ENCODE measurements at places on chromosomes 6 and 20. TPM values are rescaled to one million over a fixed set of nuclear protein-coding genes. Genes with fewer than 3 reads are reported as not detected.

The CRISP2 gene
- total RNA-seq, result not detected

The CLIC5 gene
- not detected for total RNA-seq

The RAB44 gene
- total RNA-seq, result not detected

The UBE2V1 gene
- 30.2 TPM for total RNA-seq

The ZSCAN23 gene
- total RNA-seq, result 0.97 TPM

The SLC22A3 gene
- 0.32 TPM for total RNA-seq

The PPIL6 gene
- 2.3 TPM for total RNA-seq

The ANGPT4 gene
- total RNA-seq, result not detected

The FOXF2 gene
- not detected for total RNA-seq

The HLA-DRB1 gene
- total RNA-seq, result 2.3 TPM

The GTSF1L gene
- 0.32 TPM for total RNA-seq

The OVOL2 gene
- total RNA-seq, result not detected

The FAM83C gene
- not detected for total RNA-seq

The BRPF3 gene
- total RNA-seq, result 6.8 TPM

The UBD gene
- total RNA-seq, result 0.32 TPM

The HS3ST5 gene
- total RNA-seq, result not detected

The MYT1 gene
- total RNA-seq, result not detected

The SGK2 gene
- not detected for total RNA-seq

The ARMC12 gene
- not detected for total RNA-seq

The SLC22A16 gene
- not detected for total RNA-seq

The PERP gene
- total RNA-seq, result 11.4 TPM

The AIF1 gene
- not detected for total RNA-seq

The CCR6 gene
- total RNA-seq, result not detected

The FKBP5 gene
- 23.1 TPM for total RNA-seq

The TPBG gene
- 6.5 TPM for total RNA-seq

The DSP gene
- total RNA-seq, result 0.46 TPM

The C2 gene
- not detected for total RNA-seq

The TLDC2 gene
- total RNA-seq, result not detected

The TPD52L1 gene
- 2.3 TPM for total RNA-seq

The KHDRBS2 gene
- total RNA-seq, result not detected

The BTBD3 gene
- 22.0 TPM for total RNA-seq

The TMEM244 gene
- not detected for total RNA-seq

The SPDEF gene
- total RNA-seq, result not detected

The CST8 gene
- not detected for total RNA-seq

The ESR1 gene
- total RNA-seq, result not detected

The IMPG1 gene
- total RNA-seq, result under 0.01 TPM

The COL19A1 gene
- total RNA-seq, result not detected

The SPO11 gene
- total RNA-seq, result not detected

The SRPK1 gene
- 96.5 TPM for total RNA-seq

The PRSS16 gene
- not detected for total RNA-seq

The ZNF343 gene
- 9.1 TPM for total RNA-seq

The SPATS1 gene
- total RNA-seq, result not detected

The RRP36 gene
- total RNA-seq, result 117 TPM

The IL20RA gene
- total RNA-seq, result not detected

The RIPPLY2 gene
- total RNA-seq, result not detected

The PPARD gene
- total RNA-seq, result 3.3 TPM

The VSX1 gene
- not detected for total RNA-seq

The NR2E1 gene
- total RNA-seq, result not detected

The CLPSL2 gene
- total RNA-seq, result not detected

The SPTLC3 gene
- total RNA-seq, result under 0.01 TPM

The SSTR4 gene
- not detected for total RNA-seq

The ZNF311 gene
- 0.30 TPM for total RNA-seq
